ENCODE measurements at places on chromosomes 7 and 10. TPM values are rescaled to one million over a fixed set of nuclear protein-coding genes. Genes with fewer than 3 reads are reported as not detected.
A peak's percentile ranks its signal among the peaks of the same experiment; 100 is the strongest.

Gene PDCD11
- total RNA-seq = 22.8 TPM

- no peak for DNase-seq
These were observed 1.3 kb downstream of the FAS start for GRCh38 chr10:88991899-88992320.

GRCh38 chr7:74287303-74288033 lies 1.7 kb upstream of the CLIP2 start:
- no peak for DNase-seq

Gene GSTK1
- 127 TPM for total RNA-seq

DNA sequence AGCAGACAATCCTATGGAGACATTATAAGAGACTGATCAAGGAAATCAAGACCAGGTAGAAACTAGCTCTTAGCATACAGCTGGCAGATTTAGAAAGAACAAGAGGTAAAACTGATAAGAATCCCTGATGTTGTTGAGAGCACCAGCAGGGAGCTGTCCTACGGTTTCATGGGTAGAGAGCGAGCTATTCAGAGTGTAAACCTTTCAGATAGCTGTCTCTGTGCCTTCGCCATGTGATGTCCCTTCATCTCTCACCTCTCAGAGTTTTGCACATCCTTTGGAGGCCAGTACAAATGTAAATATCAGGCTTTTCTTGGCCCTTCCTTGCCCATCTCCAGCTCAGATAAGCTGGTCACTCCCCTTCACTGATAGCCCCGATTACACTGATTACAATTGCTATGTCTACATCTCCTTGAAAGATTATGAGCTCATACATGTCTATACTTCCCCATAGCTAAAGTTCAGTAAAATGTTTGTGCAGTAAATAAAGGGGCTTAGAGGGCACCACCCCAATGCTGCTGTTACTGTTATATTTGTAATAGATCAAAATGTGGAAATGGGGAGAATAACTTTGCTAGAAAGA lies 21.9 kb downstream of the THSD7A start:
- no peak for DNase-seq

GRCh38 chr7:102287981-102288278 lies 1.3 kb downstream of the SH2B2 start:
- no peak for DNase-seq

DNA sequence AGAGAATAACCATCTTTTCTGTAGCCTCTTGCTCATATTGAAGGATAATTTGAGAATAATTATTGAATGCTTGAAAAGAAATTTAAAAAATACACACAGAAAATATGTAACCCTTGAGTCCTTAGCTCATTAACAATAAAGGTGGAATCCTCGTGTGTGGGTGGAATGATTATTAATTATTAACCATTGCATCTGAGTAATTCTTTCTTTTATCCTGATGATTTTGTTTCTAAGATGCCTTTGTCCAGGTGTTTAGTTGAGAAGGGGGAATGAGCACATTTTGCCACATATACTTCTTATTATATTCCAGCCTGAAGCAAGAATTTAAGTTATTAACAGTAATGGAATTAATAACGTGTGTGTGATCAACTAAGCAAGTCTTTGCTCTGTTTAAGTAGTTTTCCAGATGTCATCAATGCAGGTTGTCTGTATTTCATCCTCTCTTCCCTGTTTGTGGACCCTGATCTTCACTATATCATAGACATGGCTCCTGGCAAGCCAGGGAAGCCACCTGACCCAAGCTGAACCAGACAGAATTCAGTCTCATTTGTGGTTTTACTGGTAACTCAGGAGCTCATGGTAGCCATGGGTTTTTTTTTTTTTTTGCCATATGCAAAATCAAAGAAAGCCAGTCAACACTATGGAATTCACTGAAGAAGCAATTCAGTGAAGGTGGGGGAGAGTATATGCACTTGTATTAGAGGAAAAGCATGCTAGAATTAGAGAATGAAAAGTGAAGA lies 144.3 kb downstream of the KIF20B start:
- DNase-seq = no peak

DNA sequence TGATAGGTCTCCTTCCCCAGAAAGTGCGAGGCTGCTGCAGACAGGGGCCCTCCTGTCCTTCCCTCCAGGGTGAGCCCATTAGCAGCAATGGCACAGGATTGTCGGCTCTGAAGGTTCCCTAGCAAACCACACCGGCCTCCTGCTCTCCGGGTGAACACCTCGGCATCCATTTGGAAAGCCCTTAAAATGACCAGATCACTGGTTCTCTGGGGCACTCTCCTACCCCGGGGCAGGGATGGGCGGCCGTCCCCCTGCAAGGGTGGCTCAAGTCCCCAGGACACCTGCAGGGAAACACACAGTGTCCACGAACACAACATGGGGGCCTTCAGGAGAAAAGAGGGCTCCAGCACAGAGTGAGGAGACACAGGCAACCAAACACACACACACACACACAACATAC lies 459.1 kb downstream of the PTPRN2 start:
- DNase-seq = no peak

Gene NRCAM
- total RNA-seq = 7.9 TPM

- DNase-seq = no peak
These were observed 36.9 kb downstream of the GDI2 start for GRCh38 chr10:5776136-5776880.

Gene MMP21
- total RNA-seq = not detected

DNA sequence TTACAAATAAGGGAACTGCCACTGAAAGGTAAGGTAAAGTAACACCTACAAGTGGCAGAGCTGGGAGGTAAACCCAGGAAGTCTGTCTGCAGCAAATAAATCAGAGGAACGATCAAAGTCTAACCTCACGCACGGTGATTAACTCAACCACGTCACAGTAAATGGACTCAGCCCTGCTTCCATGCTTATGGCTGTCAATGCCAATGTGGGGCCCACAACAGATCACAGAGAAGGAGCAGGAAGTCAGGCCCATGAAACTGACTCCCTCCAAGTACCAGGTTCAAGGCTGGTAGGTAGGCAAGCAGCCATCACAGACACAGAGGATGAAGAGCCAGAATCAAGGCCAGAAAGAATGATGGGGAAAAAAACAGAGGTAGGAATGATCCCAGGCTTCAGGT lies 38.0 kb upstream of the ACSL5 start:
- no peak for DNase-seq

Gene COMTD1
- 80.0 TPM for total RNA-seq

- DNase-seq = no peak
These were observed 93.1 kb downstream of the EPC1 start for GRCh38 chr10:32253821-32254220.

Gene RELN
- total RNA-seq = 7.4 TPM

DNA sequence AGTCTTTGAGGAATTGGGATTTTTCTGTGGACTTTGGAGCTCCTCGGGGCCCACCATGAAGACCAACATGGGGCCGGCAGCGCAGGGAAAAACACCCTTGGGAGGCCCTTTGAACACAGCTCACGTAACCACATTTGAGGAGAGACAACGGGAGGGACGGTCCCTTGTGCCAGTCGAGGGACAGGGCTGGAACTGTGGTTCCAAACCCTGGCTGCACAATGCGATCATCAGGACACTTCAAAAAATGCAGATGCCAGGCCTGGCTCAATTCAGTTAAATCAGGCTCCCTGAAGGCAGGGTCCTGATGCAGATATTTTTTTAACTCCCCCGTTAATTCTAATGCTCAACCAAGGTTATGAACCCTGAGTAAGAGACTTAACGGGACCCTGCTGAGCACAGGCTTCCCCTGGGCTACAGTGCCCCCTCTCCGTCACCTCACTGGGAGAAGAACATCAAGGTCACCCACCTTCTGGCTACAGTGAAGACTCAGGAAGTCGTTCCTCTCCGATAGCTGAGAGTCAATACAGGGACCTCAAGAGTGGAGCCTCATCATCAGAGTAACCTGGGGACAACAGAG lies 30.4 kb downstream of the LYZL1 start:
- DNase-seq = peak; percentile 64

Gene TMEM225B
- 1.2 TPM for total RNA-seq

Gene PRSS37
- total RNA-seq = not detected

DNA sequence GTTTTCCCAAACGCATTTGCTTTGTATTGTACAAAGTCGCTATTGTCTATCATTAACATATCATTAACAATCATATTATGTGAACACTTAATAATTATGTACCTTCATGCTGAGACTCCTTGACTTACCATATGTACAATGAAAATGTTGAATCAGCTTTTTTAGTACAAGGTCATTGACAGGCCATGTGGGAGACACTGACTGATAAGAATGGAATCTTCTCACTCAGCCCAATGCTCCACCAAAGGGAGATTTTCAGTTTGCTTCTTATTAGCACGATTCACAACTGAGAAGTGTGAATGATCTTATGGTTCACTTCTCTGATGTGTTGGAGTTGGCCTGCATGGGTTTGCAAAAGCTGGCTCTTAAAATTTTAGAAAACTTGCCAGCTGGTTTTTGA lies 253.5 kb upstream of the TEX47 start:
- no peak for DNase-seq

- DNase-seq = no peak
These were observed 170.4 kb downstream of the NOC3L start for GRCh38 chr10:94192333-94192732.

DNA sequence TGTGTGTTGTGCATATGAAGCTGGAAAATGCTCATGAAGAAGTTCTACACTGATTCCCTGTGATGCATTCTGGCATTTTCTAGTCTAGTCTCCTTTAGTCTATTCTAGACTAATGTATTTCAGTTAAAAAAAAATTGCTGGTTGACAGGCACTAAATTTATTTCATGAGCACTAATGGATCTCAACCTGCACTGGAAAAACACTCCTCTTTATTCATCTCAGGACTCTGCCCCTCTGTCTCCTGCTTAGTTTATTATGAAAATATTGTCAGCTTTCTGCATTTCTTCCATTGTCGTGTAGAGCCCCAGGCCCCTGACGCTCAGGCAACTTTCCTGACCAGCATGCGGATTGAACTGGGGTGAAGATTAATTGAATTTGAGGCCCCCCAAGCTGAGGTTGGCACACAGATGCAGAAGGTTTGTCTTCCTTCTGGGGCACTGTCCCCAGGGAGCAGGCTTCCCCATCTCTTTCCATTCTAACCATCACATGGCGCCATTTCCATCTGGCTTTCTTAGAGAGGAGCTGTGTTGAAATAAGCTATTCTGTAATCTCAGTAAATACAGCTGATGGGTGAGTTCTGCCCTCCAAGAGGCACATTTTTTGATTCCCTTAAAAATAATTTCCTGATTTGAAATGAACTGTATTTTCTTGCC lies 128.7 kb downstream of the INSYN2A start:
- no peak for DNase-seq

Gene MEST
- 28.5 TPM for total RNA-seq

GRCh38 chr7:68547799-68548198 lies 1050.5 kb upstream of the AUTS2 start:
- DNase-seq = no peak

DNA sequence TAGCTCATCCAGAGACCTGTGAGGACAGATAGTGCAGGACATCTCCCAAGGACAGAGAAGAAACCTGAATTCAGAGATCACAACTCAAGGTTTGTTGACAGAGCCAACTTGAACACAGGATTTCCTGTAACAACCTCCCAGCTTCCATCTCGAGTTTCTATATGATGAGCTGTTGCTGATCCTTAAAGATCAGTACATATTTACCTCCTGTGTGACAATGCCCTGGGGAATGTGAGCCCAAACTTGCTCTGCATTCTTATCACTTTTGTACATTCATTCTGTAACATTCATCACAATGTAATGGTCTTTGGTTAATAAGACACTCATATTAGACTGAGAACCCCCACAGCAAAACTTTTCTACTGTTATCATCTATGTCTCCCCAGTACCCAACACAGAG lies 468.6 kb downstream of the XPNPEP1 start:
- no peak for DNase-seq

DNA sequence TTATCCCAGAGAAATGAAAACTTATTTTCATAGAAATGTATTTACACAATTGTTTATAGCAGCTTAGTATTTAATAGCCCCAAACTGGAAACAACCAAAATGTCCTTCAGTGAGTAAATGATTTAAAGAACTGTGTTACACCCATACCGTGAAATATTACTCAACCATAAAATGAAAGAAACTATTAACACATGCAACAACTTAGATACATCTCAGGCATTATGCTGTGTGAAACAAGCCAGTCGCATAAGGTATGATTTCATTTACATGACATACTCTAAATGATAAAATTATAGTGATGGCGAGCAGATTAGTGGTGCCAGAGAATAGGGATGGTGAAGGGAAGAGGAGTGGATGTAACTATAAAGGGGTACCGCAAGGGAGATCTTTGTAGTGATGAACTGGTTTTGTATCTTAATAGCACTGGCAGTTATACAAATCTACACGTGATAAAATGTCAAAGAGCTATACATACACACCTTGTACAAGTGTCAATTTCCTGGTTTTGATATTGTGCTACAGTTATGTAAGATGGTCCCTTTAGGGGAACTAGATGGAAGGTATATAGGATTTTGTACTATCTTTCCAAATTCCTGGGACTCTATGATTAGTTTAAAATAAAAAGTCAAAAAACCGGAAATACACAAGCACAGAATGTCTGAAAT lies 40.5 kb downstream of the MACC1 start:
- no peak for DNase-seq

DNA sequence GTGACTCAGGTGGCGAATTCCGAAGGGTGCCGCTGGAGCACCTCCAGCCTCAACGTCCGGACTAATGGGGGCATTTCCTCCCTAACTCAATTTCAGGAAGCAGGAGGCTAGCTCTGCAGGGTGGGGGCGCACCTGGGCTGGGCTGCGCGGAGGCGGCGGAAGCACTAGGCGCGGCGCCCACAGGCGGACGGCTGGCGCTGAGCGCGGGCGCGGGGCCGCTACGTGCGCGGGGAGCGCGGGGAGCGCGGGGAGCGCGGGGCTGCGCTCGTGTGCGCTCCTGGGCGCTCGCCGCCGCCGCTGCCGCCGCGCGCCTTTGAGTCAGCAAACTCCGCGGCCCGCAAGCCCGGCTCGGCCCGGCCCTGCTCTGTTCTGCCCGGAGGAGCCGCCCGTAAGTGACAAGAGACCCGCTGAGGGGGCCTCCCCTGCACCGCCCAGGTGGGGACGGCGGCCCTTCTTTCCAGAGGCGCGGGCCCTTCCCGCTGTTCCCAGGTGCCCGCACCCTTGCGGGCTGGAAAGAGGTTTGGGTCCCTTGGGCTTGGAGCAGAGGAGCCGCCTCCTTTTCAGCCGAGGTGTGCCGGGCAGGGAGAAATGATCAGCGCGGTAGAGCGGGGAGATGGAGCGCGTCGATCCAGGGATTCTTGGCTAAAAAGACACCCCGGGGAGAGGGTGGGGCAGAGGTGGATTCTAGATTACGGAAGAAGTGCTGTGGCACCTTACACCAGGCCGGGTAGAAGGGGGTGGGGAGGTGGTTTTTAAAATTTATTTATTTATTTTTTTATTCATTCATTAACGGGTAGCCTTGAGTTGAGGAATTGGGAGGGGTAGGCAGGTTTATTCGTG lies at the start of gene SNX10:
Gene SNX10 (plus strand): TSS at position 164 of the 840 bp plus-strand sequence. CDS start 54,581 bp downstream, outside the sequence.
- no peak for DNase-seq

- no peak for DNase-seq
These were observed 588.6 kb downstream of the PTPRN2 start for GRCh38 chr7:157998884-157999552.

Gene PIP
- total RNA-seq = 2.5 TPM
